ENCODE measurements at places on chromosomes 7 and 10.

DNA sequence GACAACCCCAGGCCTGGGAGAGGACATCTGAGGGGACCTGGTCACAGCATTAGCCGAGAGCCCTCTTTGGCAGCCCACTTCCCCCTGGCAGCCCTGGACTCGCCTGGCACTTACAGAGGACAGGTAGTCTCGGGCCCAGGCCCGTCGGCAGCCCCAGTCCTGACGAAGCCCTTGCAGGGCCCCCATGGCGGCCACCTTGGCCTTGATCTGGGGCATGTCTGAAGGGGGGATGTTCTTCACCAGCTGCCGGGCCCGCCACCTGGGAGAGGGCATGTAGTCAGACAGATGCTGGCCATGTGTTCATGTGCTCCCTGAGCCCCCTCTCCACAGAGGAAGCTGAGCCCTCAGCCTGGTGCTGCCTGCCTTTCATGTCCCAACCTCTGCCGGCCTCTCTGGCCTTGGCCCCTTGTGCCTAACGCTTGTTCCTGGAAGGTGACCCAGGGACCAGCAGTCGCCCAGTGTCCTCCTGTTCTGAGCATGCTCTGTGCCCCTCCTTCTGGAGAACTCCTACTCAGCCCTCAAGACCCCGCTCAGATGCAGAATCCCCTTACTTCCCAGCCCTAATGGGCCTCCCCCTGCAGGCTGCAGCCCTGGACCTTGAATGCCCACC, 13.9 kb downstream of the MYO1G start:
- no peak for DNase-seq

- DNase-seq = no peak
These were observed 146.0 kb upstream of the AGR3 start for GRCh38 chr7:17027789-17028152.

- DNase-seq = no peak
These were observed 53.5 kb upstream of the ARMC3 start for GRCh38 chr10:22874189-22874854.

DNA sequence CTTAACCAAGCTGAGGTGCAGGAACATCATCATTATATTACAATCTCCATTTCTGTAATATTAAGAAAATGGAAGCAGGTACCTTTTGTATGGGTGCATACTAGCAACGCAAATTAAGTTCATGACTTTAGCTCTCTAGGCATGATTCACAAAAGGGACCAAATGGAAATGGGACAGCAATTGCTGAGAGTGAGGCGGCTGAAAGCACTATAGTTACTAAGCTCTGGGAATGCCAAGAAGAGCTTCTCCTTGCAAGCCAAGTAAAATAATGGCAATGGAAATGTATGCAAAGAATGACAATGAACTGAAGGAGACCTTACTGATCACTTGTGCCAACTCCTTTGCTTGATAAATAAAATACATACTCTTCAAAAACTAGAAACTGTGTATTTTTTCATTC, 36.2 kb upstream of the RNF148 start:
- DNase-seq = no peak

GRCh38 chr10:45058580-45058979, 57.9 kb downstream of the ZNF22 start:
- DNase-seq = no peak

GRCh38 chr10:50604049-50604640, 19.6 kb downstream of the SGMS1 start:
- no peak for DNase-seq

DNA sequence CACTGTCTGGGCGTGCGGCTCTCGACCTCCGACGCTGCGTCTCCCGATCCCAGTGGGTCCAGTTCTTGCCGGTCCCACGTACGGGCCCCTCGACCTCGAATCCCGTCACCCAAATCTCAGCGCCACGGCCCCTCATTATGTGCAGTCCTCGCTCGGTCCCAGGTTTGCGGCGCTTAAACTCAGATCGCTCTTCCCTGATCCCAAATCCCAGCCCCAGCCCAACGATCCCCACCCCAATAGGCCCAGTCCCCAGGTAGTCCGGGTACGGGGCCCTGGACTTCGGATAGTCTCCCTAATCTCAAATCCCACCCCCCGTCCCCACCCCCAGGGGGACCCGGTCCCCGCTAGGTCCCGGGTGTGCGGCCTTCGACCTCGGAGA, 666 bp downstream of the HNRNPF start:
- DNase-seq = peak; percentile 9

GRCh38 chr10:107647462-107647861, 483.0 kb upstream of the SORCS1 start:
- no peak for DNase-seq

DNA sequence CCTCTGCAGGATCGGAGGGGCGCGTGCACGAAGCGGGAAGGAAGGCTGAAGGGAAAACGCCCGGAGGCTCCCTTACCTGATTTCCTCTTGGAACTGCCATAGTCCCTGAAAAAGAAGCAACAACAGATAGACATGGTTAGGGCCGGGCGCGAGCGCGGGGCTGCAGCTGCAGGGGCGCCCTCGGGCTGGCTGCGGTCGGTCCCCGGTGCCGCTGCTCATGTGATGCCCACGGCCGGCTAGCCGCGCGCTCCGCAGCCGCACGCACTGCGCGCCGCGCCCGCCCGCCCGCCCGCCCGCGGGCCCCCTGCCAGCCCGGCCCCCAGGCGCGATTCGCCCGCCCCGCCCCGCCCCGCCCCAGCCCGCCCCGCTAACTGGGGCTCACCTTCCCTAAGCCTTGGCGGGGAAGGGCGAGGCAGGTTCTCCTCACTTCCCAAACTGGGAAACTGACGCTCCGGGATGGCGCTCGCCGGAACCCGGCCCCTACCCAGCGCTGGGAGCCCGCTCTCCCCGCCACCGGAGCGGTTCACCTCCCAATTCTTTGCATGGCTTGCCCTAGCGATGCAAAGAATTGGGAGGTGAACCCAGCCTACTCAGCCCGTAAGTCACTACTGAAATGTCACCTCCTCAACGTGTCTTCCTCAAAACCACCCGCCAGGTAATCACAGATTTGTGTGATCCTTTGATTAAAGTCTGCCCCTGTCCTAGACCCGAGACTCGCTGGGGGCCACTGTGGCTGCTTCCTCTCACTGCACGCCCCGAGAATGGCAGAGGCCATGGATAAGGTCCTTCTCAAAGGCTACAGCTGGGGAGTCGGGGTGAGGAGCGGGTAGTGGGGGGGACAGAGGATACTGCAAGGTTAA, 162.2 kb downstream of the SH3PXD2A start:
- DNase-seq = no peak

DNA sequence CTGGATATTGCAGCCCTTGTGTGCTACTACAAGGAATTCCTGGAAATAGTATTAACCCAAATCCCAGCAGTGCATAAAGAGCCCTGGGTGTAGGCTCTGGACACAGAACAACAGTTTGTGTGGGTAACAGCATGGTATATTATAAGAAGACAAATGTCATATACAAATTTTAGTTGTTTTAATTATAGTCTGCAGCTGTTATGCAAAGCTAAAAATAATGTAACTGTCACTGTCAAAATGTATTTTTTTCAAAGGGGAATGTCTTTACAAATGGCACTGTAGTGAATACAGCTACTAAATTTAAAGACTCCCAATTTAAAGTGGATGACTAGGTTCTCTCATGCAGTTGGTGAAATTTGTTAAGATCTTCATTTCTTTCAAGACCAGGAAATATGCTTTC, 339.0 kb downstream of the GPR37 start:
- DNase-seq = no peak

GRCh38 chr7:16644636-16645592, 640 bp downstream of the ANKMY2 start:
- DNase-seq = peak; percentile 38

- no peak for DNase-seq
These were observed 333.8 kb downstream of the LRMDA start for GRCh38 chr10:75764974-75765788.

GRCh38 chr7:35695987-35696386, 1.1 kb upstream of the HERPUD2 start:
- DNase-seq = no peak

- no peak for DNase-seq
These were observed 123.5 kb upstream of the AGR3 start for GRCh38 chr7:17005271-17005670.

DNA sequence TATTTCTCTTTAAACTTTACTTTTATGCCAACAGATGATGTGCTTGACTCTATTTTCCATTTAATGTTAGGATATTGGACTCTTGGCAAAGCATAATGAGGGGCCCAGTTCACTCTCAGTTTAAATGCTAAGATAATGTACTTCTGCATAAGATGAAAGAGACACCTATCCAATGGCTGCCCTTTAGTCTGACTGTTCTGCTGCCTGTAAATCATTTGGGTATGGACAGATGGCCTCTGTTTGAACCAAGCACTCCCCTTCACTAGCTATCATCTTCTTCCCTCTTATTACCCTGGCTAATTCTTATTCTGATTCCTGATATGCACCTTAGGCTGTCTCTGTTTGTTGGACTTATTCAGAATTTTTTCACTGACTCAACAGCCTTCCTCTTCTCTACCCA, 72.1 kb downstream of the SEM1 start:
- DNase-seq = no peak

- DNase-seq = no peak
These were observed 13.3 kb upstream of the CPXM2 start for GRCh38 chr10:123904834-123905409.

DNA sequence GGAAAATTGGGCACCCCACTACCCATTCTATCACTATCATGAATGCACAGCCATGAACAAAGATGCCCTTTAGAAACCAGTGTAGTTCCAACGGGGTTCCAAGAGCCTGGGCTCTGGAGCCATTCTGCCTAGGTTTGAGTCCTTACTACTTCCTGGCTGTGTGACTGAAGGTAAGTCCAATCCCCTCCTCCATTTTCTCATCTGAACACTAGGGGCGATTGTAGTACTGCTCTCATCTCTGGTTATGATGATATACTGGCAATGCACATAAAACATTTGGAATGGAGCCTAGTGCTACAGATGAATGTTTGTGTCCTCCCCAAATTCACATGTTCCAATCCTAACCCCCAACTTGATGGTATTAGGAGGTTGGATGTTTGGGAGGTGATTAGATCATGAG, 28.1 kb upstream of the CDH23 start:
- no peak for DNase-seq

GRCh38 chr7:97293031-97293430, 175.5 kb downstream of the SDHAF3 start:
- DNase-seq = no peak

DNA sequence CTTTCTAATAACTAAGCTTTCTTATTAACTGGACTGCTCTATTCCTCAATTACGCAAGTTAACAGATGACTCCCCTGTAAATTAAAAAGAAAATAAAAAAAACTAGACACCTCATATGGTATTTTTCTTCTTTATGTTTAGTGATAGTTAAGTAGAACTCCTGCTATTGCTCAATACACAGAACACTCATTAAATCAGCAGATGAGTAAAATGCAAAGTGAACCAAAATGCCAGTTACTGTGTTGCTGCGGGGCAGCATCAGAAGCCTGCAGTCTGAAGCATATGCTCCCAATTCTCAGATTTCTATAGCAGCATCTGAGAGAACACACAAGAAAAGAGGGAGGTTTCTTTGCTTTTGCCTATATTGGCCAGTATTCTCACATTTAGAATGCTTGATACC, 28.4 kb downstream of the CDK6 start:
- no peak for DNase-seq

GRCh38 chr7:76300166-76300731, 2.2 kb upstream of the HSPB1 start:
- peak; percentile 49 for DNase-seq

DNA sequence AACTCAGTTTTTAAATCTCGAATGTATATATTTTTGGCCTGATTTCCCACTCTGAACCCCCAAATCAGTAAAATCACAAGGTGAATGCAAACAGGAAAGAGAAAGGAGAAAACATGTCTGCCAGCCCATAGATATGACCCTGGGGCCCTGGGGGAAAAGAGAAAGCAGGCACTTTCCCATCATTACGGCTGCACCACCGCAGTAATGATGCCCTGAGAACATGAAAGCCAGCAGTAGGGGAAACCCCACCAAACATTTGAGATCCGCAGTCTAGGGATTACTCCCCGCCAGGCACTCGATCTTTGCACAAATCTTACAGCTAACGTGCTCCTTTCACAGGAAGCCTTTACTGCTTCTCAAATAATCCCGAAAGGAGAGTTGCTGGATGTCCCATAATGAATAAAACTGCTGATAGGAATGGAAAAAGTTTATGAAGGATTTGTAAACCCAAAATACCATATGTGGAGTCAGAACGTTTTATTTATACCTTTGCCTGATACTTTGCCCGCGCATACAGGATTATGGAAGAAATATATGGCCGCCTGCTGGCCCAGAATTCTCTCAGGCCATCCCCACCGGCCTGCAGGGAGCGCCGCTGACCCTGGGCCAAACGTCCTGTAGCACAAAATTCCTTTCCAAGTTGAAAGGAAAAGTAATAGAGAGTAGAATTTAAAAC, 180.0 kb upstream of the INHBA start:
- no peak for DNase-seq

DNA sequence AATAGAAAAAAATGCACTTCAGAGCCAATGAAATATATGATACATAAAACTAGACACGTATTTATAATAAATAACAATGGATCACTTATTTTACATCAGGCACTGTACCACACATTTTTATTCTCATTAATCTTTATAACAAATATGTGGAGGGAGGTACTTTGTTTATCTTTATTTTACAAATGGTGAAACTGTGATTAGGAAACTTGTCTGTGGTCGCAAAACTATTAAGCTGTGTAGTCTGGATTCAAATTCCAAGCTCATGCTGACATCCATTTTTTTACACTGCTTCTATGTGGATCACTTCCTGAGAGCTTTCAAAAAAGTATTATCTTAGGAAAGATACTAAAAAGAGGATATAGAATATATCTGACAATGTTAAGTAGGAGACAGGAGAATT, 978.6 kb downstream of the SORCS1 start:
- DNase-seq = no peak

GRCh38 chr10:124697837-124698544, 46.2 kb downstream of the FAM53B start:
- DNase-seq = no peak

- DNase-seq = no peak
These were observed 33.2 kb upstream of the SMNDC1 start for GRCh38 chr10:110337906-110338305.

DNA sequence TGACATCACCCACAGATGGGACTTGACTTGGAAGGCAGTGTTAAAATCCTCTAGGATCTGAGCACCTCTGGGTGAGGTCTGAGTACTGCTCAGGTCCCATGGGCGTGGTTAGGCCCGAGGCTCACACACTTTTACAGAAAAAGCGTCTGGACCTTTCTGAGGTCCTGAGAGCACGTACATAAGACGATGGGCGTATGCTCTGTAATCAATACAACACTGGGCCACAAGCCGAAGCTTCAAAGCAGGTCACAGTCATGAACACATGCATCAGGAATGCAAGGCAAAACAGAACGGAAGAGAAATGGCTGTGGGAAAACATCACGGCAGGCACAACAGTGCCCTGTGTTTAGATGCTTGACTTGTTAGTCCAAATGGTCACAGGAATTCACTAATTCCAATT, 112.2 kb downstream of the LARP4B start:
- DNase-seq = no peak

- no peak for DNase-seq
These were observed 306.6 kb upstream of the LRGUK start for GRCh38 chr7:133820584-133820983.

- DNase-seq = no peak
These were observed 27.4 kb downstream of the STEAP4 start for GRCh38 chr7:88279323-88279722.

- DNase-seq = peak; percentile 37
These were observed at the start of gene HEPACAM2 for GRCh38 chr7:93226310-93226709. Gene HEPACAM2 (minus strand): TSS chr7:93226469.

All from large intestine (tissue), 12 donors.